ENCODE measurements at places on chromosomes 3 and 15.

- DNase-seq = no peak
Observed at GRCh38 chr3:74651885-74652284, 37.4 kb upstream of the CNTN3 start.

- DNase-seq = no peak
Observed at GRCh38 chr15:101490408-101490891, 943 bp upstream of the PCSK6 start.

- DNase-seq = no peak
Observed at GRCh38 chr3:32707026-32707370, 22.0 kb downstream of the CNOT10 start.

- no peak for DNase-seq
Observed at GRCh38 chr3:186004209-186004608, 66.4 kb upstream of the TRA2B start.

- DNase-seq = no peak
Observed at GRCh38 chr3:8777978-8778267, 8.5 kb upstream of the OXTR start.

GRCh38 chr3:14329116-14329830 is 73.1 kb upstream of the SLC6A6 start:
- no peak for DNase-seq

DNA sequence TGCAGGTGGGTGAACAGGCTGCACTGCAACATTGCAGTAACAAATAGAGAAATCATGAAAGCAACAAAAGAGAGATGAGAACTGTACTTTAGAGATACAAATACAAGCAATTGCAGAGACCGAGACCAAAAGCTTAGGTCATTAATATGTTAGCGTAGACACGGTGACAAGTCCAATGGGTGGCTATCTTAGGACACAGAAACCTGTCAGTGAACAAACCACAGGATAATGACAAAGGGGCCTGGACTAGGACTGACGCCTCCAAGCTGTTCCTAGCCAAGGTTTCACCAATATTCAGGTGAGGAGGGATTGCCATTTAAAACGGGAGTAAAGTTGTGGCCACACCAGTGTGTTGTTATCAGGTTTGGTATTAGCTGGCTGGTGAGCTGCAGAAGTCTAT is 41.7 kb upstream of the BLM start:
- no peak for DNase-seq

DNA sequence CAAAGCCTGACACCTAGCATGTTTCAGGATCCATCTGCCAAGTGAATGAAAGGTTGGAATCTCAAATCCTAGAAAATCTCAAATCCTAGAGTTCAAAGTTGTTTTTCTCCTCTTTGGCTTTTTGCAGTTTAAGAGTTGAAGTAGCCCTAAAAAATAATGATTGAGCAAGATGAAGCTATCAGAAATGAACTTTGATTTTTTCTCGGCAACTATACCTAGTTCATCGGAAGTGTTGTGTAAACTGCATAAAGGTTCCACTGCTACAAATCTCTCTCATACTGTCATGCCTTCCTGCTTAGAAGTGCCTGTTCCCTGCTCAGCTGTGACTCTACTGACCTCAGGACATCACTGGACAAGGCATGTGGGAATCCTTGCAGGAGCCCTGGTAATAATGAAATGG is 35.8 kb upstream of the FOXB1 start:
- no peak for DNase-seq

- no peak for DNase-seq
Observed at GRCh38 chr3:42632146-42632545, 21.4 kb upstream of the ZBTB47 start.

DNA sequence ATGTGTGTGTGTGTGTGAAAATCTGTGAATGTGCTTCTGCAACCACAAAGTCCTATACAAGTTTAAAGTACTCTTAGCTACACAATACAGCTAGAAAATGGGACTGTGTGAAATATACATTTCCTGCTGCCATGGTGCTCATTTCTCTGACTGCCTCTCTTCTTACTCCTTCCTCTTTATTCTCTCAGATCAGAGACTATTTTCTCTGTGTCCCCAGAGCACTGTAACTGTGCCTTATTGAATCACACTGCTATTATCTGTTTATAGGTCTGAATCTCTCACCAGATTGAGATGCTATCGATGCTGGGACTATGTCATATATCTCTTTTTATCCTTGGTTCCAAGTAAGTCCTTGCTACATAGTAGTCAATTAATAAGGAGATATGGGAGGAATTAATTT is 217.9 kb upstream of the SLCO3A1 start:
- DNase-seq = no peak

GRCh38 chr3:58464866-58465265 is 27.0 kb upstream of the KCTD6 start:
- no peak for DNase-seq

GRCh38 chr3:29275309-29275708 is 5.6 kb upstream of the RBMS3 start:
- DNase-seq = no peak

- no peak for DNase-seq
Observed at GRCh38 chr3:77296527-77296926, 256.6 kb downstream of the ROBO2 start.

GRCh38 chr3:168988853-168989252 is 674.7 kb downstream of the MECOM start:
- DNase-seq = no peak

- DNase-seq = no peak
Observed at GRCh38 chr15:28129231-28129848, 30.2 kb upstream of the OCA2 start.

- peak; percentile 31 for DNase-seq
Observed at GRCh38 chr3:191383124-191383523, 52.8 kb upstream of the UTS2B start.

DNA sequence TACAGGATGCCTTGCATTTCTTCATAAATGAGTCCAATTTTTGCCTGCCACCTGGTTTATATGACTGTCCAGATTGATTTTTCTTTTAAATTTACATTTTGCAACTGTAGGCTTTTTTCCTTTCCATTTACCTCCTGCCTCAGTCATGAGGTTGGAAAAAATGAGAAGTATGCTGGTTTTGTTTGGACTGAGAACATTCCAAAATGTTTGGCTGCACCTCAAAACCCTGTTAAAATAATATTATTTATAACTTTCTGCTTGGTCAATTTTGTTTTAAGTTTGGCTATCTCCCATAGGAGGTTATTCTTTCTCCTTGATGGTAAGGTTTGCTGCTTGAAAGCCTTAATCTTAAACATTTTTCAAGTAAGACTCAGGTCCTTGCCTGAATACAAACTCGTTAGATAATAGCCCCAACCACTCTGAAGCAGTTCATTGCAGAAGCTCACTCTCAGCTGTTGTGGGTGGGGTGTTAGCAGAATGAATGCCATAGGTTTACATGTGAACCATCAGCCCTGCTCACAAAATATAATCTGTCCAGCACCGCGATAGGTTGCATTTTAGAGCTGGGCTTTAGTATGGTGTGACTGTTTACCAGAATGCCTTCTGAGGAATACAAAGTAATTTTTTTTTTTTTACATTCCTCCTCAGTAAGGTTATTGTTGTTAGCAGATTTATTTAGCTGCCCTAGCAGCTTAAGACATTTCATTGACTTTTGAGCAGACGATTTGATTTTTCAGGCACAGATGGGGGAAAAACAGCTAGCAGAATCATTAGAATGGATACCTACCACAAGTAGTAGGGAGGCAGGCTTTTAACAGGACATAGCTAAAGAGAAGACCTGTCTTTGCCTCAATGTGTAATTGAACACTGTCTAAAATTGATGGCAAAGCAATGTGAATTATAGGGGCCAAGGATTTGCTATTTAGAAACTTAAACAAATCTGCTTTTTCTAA is 630.8 kb upstream of the KCNMB2 start:
- DNase-seq = peak; percentile 91

GRCh38 chr3:46586738-46587246 is 20.7 kb upstream of the LRRC2 start:
- no peak for DNase-seq

DNA sequence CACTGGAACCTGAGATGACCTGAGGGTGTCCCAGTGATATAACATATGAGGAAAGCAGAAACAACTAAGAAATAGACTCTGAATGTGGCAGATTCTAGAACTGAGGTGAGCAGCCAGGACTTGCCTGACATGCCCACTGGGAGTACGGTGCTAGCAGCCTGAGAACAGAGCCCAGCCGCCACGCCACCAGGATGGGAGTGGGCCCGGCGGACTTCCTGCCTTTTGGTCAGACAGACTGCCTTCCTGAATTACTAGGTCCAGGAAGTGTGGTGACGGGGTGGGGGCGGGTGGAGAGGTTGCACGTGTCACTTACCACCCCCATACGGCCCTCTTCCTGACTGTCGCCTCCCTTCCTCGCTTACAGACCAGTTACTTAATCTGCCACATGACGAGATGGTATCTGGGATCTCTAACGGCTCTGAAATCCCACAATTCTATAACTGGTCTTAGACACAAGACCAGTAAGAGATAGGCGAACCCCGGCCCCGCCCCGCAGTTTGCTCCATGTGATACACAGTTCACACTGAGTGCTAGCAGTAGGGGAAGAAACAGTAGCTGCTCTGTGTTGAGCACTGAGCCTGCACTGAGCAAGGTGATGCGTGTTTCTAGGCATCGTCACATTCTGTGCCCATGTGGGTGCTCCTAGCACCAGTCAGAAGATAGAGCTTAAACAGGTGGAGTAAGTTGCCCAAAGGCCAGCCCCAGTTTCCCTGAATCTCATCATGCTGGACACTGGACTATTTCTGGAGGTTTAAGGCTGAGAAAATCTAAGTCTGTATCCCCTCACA is 95.7 kb downstream of the CPN2 start:
- DNase-seq = no peak

GRCh38 chr15:44148580-44148979 is 46.5 kb downstream of the FRMD5 start:
- DNase-seq = no peak

- no peak for DNase-seq
Observed at GRCh38 chr3:43346978-43347749, 60.8 kb downstream of the SNRK start.

DNA sequence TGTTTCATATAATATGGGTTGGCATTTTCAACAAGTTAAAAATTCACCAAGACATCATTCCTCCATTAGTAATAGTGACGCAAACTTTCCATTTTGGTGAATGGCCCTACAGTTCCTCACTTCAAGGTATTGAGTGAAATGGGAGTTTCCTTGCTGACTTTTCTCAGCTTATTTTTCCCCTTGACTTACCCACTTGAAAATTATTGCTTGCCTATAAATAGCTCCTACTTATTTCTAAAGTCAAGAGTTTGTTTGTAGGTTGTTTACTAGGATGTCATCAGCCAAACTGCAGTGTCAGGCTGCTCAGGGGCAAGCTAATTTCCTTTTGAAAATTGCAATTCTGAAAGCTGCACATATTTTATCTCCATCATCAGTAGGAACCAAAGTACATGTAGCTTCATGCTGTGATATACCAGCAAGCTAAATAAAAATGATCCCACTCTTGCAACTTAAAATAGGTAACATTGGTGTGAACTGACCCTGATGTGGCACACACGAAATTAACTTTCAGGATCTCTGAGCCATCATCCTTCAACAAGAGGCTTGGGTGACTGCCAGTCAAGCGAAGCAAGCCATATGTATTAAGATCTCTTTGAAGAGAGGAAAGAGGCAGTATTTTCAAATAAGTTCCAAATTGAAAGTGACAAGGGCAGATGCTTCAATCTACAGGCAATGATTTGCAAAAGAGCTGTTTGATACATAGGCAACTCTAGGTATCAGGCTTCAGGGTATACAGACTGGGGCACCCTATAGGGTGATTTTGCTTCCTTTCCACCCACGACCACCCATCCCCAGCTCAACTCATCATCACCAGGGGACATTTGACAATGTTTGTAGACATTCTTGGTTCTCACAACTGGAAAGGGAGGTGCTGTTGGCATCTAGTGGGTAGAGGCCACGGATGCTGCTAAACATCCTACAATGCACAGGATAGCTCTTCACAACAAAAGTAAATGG is 66.8 kb upstream of the RASGRP1 start:
- no peak for DNase-seq

DNA sequence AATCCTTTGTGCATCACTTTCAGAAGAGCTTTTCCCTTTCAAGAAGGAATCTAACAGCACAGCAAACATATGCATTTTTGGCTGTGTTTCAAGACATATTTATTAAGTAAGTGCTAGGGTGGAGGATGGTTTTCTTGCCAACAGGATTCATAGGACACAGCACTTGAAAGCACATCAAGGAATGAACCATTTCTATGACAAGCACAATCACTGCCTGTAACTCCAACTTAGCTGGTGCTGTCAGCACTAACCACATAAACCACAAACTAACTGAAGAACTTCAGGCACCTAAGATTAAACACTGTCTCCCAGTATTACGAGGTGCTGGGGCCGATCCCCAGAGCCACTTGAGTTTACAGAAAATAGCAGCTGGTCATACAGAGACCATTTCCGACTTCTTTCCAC is 35.4 kb upstream of the SPRED1 start:
- no peak for DNase-seq

GRCh38 chr3:83226751-83227150 is 1465.3 kb upstream of the GBE1 start:
- DNase-seq = peak; percentile 15

GRCh38 chr3:114690911-114691310 is 397.1 kb downstream of the TIGIT start:
- DNase-seq = no peak

- DNase-seq = no peak
Observed at GRCh38 chr3:96813820-96814650, at the start of gene EPHA6. EPHA6 (plus strand) TSS chr3:96814594.

- no peak for DNase-seq
Observed at GRCh38 chr15:87949575-87950223, 306.8 kb downstream of the NTRK3 start.

- no peak for DNase-seq
Observed at GRCh38 chr3:106343811-106344210, 475.0 kb upstream of the CBLB start.

GRCh38 chr15:63856711-63857460 is 23.1 kb upstream of the HERC1 start:
- peak; percentile 61 for DNase-seq

All from non-pigmented ciliary epithelial cell (primary cell).